ENCODE measurements at places on chromosomes 7 and 10. TPM values are rescaled to one million over a fixed set of nuclear protein-coding genes. Genes with fewer than 3 reads are reported as not detected.

GRCh38 chr7:124276005-124276622 is 243.2 kb upstream of the TMEM229A start:
- DNase-seq: no peak

GRCh38 chr7:5670183-5670935 is 111.1 kb downstream of the RNF216 start:
- no peak for DNase-seq

- no peak for DNase-seq
Observed at GRCh38 chr7:2069472-2069860, 163.3 kb downstream of the MAD1L1 start.

- DNase-seq: no peak
Observed at GRCh38 chr7:27941522-27941921, 201.6 kb downstream of the TAX1BP1 start.

GRCh38 chr7:14377646-14378266 is 388.3 kb upstream of the ETV1 start:
- no peak for DNase-seq

Gene WDR86
- 4.0 TPM for total RNA-seq

DNA sequence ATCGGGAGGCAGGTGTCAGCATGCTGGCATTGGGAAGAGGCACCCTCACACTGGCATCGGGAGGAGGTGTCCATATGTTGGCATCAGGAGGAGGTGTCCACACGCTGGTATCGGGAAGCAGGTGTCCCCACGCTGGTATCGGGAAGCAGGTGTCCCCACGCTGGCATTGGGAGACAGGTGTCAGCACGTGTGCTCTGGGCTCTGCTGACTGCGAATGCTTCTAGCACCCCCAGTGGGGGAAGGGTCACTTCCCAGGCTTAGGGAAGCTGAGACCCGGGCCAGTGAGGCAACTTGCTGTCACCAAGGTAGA is 92.5 kb upstream of the IKZF1 start:
- no peak for DNase-seq

DNA sequence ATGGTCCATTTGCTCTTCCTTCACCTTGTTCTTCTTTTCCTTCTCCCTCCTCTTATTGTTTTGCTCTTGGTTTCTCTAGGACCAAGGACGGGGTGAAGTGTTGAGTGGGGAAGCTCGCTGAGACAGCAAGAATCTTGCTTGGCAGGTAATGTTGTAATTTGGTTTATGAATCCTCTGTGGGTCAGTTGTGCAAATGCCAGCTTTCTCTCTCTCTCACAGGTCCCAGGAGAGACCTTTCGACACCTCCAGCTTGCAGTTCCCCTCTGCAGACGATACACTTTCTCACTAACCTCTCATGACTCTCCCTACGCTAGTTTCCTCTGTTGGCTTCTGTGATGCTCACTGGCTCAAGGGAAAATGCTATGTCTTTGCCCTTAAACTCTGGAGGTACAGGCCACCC is 77.0 kb downstream of the FRMD4A start:
- DNase-seq: no peak

Gene COL13A1
- 8.0 TPM for total RNA-seq

DNA sequence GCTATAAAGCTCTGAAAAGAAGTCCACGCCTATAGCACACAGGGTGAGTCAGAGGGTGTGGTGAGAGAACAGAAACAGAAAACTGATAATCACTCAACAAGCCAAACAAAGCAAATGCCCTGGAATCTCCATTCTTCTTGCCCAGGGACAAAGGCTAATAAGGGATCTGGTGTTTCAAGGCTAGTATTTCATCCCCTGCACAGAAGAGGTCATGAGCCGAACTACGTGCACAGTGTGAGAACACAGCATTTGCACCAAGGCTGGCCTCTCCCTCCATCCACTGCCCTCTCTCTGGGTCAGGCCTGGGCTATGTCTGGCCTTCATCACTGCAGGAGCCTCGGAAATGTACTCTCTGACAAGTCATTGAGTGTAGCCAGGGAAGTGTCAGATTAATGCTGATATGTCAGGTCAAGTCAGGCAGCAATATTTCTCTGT is 42.7 kb downstream of the PRR15 start:
- no peak for DNase-seq

DNA sequence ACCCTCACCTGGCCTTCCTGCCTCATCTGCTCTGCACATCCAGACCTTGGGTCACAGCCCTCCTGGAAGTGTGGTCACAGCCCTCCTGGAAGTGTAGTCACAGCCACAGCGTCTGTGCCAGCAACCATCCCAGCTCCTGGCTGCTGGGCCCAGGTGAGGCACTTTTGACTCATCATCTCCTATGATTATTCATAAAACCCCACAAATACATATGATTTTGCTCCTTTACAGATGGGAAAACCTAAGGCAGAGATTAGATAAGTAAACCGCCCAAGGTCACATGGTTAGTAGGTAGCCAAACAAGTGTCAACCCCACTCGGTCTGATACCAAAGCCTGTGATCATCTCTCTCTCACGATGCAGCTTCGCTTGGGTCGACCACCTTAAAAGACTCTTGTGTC is 94.3 kb downstream of the PRLHR start:
- DNase-seq: no peak

- DNase-seq: no peak
Observed at GRCh38 chr7:98136423-98136822, 29.8 kb downstream of the LMTK2 start.

DNA sequence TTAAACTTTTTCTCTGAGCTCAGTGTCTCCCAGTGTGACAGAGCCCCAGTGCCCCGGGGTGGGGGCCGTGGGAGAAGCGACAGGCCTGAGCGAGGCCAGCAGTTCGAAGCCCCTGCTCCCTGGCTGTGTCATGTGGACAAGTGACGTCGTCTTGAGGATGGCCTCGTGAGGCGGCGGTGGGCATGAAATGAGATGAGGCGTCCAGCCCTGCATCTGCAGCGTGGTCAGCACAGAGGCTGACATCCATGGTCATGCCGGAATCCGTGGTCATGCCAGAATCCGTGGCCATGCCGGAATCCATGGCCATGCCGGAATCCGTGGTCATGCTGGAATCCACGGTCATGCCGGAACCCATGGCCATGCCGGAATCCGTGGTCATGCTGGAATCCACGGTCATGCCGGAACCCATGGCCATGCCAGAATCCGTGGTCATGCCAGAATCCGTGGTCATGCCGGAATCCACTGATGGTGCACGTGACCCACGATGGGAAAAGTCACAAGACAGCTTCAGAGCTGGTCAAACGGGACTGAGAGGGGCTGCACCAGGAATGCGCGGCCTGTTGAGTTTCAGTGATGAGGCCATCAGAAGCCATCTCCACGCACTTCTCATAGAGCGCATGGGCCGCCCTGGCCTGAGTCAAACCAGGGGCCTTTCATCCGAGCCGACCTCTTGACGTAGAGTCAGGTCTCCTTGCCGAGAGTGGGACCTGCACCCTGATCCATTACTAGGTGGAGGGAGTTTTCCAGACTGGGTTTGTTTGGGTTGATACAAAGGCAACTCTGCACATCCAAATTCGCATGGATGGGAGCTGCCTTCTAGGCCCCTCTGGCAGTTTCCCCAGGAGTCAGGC is 342.5 kb downstream of the PTPRN2 start:
- DNase-seq: peak; percentile 58

Gene EIF5AL1
- total RNA-seq: 0.21 TPM

DNA sequence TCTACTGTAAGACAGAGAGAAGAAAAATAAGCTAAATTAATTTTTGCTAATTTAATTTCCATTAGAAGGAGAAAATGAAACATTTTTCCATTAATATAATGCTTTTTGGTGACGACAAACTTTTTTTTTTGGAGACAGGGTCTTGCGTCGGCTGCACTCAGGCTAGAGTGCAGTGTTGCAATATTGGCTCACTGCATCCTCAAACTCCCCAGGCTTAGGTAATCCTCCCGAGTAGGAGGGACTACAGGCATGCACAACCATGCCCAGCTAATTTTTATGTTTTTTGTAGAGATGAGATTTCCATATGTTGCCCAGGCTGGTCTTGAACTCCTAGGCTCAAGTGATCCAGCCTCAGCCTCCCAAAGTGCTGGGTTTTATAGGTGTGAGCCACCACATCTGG is 229.8 kb upstream of the LRRN3 start:
- no peak for DNase-seq

GRCh38 chr10:10054466-10054865 is 963.2 kb upstream of the CELF2 start:
- DNase-seq: no peak

DNA sequence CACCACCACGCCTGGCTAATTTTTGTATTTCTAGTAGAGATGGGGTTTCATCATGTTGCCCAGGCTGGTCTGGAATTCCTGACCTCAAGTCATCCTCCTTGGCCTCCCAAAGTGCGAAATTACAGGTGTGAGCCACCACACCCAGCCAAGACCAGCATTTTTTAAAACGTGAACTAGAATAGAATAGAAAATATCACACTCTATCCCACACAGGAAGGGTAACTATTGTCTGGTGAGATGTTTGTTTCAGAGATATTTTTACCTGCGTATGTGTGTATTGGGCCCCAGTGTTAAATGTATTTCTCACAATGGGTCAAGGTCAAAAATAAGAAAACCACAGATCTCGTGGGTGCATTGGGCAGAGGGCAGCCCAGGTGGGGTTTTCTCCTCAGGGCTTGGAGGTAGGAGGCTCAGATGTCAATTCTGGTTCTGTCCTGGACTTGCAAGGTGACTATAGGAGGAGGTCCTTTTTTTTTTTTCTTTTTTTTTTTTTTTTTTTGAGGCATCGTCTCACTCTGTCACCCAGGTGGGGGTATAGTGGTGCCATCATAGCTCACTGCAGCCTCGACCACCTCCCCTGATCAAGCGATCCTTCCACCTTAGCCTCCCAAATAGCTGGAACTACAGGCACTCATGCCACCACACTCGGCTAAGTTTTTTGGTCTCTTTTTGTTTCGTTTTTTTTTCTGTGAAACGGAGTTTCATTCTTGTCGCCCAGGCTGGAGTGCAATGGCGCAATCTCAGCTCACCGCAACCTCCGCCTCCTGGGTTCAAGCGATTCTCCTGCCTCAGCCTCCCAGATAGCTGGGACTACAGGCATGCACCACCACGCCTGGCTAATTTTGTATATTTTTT is 19.0 kb downstream of the SH2B2 start:
- no peak for DNase-seq
